Hindlimb muscle (tissue), 1 donor: ENCODE measurements at places on chromosomes 5 and 9. TPM values are rescaled to one million over a fixed set of nuclear protein-coding genes. Genes with fewer than 3 reads are reported as not detected.

DNA sequence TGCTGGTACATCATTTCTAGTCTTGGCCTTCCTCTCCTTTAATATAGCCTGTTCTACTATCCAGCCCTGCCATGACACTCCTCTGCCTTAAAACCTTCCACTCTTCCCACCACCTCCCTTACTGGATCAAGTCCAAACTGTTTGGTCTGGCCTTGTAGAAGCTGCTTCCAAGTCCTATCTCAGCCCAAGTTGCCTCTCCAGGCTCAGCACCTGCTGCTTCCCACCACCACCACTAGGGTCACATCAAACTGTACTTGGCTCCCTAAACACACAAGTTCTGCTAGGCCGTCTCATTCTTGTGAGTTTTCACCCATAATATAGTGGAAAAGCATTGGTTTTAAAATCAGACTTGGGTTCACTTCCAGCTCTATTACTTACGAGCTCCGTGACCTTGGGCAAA lies 1.4 kb downstream of the NDUFA8 start:
- DNase-seq: no peak

GRCh38 chr5:169549453-169550100 lies 34.0 kb upstream of the SPDL1 start:
- no peak for DNase-seq

DNA sequence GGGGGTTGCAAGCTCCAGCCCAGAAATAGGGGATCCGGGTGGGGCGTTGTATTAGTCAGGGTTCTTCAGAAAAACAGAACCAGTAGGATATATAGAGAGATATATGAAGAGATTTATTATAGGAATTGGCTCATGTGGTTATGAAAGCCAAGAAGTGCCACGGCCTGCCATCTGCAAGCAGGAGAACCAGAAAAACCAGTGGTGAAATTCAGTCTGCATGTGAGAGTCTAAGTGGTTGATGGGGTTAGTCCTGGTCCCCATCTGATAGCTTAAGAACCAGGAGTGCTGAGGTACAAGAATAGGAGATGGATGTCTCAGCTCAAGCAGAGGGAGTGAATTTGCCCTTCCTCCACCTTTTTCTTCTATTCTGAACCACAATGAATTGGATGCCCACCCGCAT lies 123.4 kb upstream of the APC start:
- no peak for DNase-seq

Gene INSL4
- polyA plus RNA-seq: not detected

DNA sequence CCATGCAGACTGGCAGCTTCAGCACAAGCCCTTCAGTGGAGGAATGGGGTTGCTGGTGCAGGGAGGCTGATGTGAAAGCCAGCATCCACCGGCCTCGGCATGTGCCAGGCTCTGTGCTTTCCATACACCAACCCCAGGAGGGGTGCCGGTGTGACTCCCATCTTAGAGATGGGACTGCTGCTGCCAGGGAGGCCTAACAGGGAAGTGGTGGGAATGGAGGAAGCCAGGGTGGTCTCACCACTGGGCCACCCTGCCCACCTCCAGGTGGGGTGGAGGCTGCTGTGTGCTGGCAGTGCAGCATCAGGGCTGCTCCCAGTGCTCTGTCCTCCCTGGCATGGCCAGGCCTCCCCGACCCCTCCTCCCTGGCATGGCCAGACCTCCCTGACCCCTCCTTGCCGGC lies 32.8 kb upstream of the PITX1 start:
- no peak for DNase-seq

- DNase-seq: no peak
These were observed 295.9 kb downstream of the CEMIP2 start for GRCh38 chr9:71472400-71472799.

Gene ZDHHC21
- 11.6 TPM for polyA plus RNA-seq

DNA sequence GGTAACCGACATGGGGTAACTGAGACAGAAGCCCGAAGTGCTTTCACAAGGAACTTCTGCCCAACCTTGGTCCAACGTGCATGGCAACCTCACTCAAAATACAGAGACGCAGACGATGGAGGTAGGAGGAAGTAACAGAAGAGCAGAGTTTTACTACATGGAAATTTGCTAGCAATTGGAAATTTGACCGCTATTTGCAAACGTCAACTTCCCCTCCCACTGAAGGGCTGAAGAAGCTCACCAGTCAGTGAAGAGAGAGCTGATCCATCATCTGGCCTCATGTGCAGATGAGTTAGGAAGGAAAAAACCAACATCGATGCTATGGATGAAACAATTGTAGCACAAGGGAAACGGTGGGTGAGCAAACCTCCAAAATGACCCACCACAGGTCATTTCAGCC lies 196.7 kb downstream of the RGS3 start:
- DNase-seq: no peak

GRCh38 chr5:133029416-133029815 lies 3.1 kb upstream of the ZCCHC10 start:
- no peak for DNase-seq

Gene DND1
- not detected for polyA plus RNA-seq

Gene CYSRT1
- polyA plus RNA-seq: 2.5 TPM

Gene GARIN3
- polyA plus RNA-seq: not detected
